ENCODE measurements at places on chromosomes 3 and 15. TPM values are rescaled to one million over a fixed set of nuclear protein-coding genes. Genes with fewer than 3 reads are reported as not detected.

DNA sequence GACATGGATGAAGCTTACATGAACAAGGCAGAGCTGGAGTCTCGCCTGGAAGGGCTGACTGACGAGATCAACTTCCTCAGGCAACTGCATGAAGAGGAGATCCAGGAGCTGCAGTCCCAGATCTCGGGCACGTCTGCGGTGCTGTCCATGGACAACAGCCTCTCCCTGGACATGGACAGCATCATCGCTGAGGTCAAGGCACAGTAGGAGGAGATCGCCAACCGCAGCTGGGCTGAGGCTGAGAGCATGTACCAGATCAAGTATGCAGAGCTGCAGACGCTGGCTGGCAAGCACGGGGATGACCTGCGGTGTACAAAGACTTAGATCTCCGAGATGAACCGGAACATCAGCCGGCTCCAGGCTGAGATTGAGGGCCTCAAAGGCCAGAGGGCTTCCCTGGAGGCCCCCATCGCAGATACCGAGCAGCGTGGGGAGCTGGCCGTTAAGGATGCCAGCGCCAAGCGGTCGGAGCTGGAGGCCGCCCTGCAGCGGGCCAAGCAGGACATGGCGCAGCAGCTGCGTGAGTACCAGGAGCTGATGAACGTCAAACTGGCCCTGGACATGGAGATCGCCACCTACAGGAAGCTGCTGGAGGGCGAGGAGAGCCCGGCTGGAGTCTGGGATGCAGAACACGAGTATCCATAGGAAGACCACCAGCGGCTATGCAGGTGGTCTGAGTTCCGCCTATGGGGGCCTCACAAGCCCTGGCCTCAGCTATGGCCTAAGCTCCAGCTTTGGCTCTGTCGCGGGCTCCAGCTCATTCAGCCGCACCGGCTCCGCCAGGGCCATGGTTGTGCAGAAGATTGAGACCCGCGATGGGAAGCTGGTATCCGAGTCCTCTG, 77.6 kb downstream of the CLDN11 start:
- H3K27me3 ChIP-seq, result peaks cover 2% of the 10 kb centered on the region
- no peak overlapping the region for H3K27ac ChIP-seq
- H3K36me3 ChIP-seq, result no peaks in the 10 kb centered on the region
- DNase-seq, result no peak
- H3K4me3 ChIP-seq, result no peak overlapping the region

GRCh38 chr3:187667526-187667925, 2.7 kb downstream of the SST start:
- H3K27me3 ChIP-seq, result peaks cover 48% of the 10 kb centered on the region
- H3K27ac ChIP-seq, result no peak overlapping the region
- no peak for DNase-seq
- no peaks in the 10 kb centered on the region for H3K4me1 ChIP-seq

DNA sequence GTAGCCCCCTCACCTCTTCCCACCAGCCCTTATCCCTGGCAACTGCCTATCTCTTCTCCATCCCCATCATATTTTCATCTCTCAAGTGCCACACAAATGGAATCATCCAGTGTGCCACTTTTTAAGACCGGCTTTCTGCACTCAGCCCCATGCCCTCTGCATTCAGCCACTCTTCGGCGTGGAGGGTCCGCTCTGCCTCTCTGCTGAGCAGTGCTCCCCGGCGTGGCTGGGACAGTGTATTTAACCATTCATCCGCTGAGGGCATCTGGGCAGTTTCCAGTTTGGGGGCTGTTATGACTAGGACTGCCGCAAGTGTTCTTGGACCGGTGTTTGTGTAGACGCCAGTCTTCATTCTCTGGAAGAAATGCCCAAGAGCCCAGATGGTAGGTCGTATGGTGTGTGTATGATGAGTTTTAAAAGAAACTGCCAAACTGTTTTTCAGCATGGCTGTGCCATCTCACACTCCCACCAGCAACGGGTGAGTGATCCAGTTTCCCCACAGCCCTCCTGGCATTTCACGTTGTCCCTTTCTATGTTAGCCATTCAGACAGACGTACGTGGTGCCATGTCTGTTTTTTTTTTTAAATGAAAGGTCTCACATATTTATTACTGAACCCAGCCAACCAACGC, 20.9 kb downstream of the IQSEC1 start:
- H3K36me3 ChIP-seq, result no peaks in the 10 kb centered on the region
- DNase-seq, result no peak
- peak overlapping the region; percentile 4 for H3K27ac ChIP-seq
- H3K4me3 ChIP-seq, result no peak overlapping the region
- H3K27me3 ChIP-seq, result no peaks in the 10 kb centered on the region

- no peaks in the 10 kb centered on the region for H3K27me3 ChIP-seq
- no peaks in the 10 kb centered on the region for H3K36me3 ChIP-seq
- no peak overlapping the region for H3K4me3 ChIP-seq
- no peaks in the 10 kb centered on the region for H3K4me1 ChIP-seq
These were observed 315.8 kb upstream of the ROBO2 start for GRCh38 chr3:76724075-76724474.

DNA sequence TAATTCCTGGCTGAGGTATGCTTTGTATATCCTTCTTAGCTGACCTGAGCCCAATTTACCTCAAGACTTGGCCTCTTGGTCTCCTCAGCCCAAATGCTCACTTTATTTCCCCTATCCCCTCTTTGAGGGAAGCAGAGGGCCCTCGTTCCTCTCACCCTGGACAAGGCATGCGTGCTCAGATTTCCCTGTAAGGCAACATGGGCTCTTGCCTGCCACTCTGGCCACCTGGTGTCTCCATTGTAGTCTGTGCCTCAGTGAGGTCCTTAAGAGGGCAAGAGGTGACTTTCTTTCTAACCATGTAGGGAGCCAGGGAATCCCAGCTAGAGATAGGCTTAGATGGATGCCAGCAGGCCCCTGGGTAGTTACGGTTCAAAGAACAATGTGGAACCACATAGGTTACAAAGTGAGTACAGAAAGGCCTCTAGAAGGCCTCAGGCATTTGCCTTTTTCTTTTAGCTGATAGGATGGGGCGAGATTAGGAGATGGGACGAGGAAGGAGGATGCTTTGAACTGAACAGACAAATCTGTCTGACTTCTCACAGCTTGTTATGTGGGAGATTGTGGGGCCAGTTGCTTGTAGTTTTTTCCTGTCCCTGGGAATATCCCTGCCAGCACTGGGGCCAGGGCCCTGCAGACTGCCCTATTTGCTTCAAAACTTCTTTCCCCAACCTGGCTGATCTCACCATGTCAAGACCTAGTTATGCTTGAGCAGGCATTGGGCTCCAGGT, 1.1 kb upstream of the INTS14 start:
- H3K36me3 ChIP-seq, result peaks cover 5% of the 10 kb centered on the region
- H3K4me3 ChIP-seq, result peak overlapping the region; percentile 88
- no peak for DNase-seq
- peak overlapping the region; percentile 94 for H3K27ac ChIP-seq

Gene MOBP
- not detected for total RNA-seq

Gene SCAANT1
- total RNA-seq, result not detected

Gene GP9
- total RNA-seq, result not detected

Gene DNAH12
- total RNA-seq, result 0.05 TPM

Gene CTXN2
- total RNA-seq, result not detected

Gene GALNT15
- total RNA-seq, result not detected

Gene ESYT3
- 0.16 TPM for total RNA-seq

Measured in activated CD8-positive, alpha-beta T cell treated with anti-CD3 and anti-CD28 coated beads, Interleukin-2, amount 10 ng/mL, durations not matched to agents 7 days and 5 days (primary cell).